ENCODE measurements at places on chromosomes 4 and X.

DNA sequence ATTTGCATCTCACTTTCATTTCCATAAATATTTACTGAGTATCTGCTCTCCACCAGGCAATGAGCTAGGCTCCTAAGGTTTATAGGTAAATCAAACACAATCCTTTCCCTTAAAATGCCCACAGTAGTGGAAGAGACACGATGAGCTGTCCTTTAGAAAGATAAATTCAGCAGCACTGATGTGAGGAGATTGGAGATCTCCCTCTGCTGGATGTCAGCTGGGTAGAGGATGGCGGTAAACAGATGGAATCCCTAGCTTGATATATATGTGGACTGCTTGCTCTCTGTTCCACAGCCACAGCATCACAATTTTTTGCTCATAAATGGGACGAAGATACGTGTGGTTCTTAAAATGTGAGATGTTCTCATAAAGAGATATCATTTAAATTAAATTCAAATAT, 216.4 kb upstream of the RASGEF1B start:
- DNase-seq = no peak

DNA sequence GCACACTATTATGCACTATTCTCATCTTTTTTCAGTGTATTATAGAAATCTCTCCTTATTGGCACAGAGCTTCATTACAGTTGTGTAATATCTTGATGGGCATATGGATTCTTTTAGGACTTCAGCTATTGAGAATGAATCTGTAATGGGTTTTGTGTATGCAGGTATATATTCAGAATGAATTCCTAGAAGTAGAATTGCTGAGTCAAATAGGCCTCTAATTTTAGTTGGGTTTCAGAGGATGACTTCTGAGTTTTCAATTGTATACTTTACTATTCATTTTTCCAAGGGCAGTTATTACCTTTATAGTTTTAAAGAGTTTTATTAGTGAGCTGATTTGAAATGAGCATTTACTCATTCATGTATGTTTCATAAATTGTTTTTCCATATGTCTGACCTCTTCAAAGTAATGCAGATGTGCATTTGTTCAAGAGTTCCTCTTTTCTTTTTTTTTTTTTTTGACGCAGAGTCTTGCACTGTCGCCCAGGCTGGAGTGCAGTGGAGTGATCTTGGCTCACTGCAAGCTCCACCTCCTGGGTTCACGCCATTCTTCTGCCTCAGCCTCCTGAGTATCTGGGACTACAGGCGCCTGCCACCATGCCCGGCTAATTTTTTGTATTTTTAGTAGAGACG, 19.5 kb downstream of the CASP6 start:
- no peak for DNase-seq

DNA sequence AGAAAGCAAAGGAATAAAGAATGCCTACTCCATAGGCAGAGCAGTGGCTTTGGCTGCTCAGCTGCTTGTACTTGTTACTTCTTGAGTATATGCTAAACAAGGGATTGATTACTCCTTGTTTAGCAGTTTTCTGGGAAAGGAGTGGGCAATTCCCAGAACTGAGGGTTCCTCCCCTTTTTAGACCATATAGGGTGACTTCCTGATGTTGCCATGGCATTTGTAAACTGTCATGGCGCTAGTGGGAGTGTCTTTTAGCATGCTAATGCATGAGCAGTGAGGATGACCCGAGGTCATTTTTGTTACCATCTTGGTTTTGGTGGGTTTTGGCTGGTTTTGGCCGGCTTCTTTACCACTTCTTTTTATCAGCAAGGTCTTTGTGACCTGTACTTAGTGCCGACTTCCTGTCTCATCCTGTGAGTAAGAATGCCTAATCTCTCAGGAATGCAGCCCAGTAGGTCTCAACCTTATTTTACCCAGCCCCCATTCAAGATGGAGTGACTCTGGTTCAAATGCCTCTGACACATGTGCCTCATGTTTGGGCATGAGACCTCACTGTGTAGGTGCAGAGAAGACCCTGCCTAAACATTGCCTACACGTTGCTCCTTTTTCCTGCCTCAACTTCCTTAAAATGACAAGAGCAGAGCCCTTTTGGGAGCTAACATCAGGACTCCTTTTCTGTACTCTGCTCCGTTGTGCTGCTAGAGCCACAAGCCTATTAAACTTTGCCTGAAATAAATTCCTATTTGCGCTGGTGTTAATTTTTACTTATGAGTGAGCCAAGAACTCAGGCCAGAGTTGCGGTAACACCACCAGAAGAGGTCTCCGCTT, 21.0 kb upstream of the UBA6 start:
- DNase-seq = no peak

GRCh38 chr4:103996637-103997036, 276.9 kb upstream of the TACR3 start:
- no peak for DNase-seq

GRCh38 chr4:166174717-166175490, 301.9 kb downstream of the TLL1 start:
- DNase-seq = no peak

- DNase-seq = peak; percentile 29
Observed at GRCh38 chr4:88792268-88792781, 94.7 kb upstream of the NAP1L5 start.

- no peak for DNase-seq
Observed at GRCh38 chr4:112857461-112857860, 192.0 kb upstream of the ANK2 start.

- no peak for DNase-seq
Observed at GRCh38 chr4:41787931-41788330, 39.4 kb upstream of the PHOX2B start.

DNA sequence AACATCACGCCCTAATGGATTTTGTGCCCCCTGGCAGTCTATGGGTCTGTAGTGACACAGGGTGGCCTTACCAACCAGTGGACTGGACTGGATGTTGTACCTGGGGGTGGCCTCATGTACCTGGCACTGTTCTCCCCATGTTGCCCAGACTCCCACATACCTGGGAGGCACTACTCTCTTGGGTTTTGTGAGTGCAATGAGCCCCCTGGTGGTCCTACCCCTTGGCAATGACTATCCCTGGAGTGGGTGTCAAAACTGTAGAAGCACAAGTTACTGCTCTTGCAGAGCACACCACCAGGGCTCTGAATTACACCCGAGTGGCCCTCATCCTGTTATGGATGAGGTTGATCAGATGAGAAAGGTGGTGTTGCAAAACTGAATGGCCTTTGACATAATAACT, 57.8 kb upstream of the CCDC149 start:
- no peak for DNase-seq

GRCh38 chr4:110055158-110055768, 142.6 kb downstream of the EGF start:
- no peak for DNase-seq

DNA sequence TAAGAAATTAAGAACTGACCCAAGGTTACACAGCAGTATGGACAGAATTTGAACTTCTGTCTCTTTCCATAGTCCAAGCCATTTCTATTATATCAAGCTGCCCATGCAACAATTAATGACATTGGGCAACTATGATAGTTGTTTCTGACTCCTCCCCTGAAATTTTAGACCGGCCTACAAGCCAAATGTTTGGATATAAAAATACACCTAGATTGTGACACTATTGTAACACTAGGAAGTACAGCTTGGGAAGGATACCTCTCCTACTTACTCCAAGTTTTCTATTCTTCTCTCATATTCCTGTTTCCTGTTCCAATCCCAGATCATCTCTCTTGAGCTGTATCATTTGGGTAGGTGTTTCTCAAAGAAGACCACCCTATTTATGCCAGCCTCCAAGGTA, 43.5 kb downstream of the RCHY1 start:
- no peak for DNase-seq

GRCh38 chr4:140884431-140885058, 128.4 kb upstream of the TBC1D9 start:
- DNase-seq = peak; percentile 58

- no peak for DNase-seq
Observed at GRCh38 chrX:22689290-22689689, 310.5 kb upstream of the DDX53 start.

DNA sequence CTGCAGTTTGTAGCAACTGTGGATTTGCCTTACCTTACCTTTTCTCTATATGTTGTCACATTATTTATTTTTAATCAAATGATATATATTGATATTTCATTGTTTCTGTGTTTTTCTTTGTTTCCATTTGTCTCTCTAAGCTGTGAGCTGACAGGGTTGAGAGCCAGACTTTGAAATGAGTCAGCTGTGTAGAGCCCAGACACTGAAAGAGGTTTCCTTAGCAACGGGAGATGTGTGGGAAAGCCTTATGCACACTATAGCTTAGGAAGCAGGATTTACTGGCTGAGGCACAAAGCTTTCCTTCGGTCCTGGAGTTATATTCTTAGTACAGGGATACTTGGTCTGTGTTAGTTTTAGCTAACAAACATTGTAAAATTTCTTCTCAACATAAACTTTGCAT, 192.2 kb downstream of the FGF13 start:
- no peak for DNase-seq

DNA sequence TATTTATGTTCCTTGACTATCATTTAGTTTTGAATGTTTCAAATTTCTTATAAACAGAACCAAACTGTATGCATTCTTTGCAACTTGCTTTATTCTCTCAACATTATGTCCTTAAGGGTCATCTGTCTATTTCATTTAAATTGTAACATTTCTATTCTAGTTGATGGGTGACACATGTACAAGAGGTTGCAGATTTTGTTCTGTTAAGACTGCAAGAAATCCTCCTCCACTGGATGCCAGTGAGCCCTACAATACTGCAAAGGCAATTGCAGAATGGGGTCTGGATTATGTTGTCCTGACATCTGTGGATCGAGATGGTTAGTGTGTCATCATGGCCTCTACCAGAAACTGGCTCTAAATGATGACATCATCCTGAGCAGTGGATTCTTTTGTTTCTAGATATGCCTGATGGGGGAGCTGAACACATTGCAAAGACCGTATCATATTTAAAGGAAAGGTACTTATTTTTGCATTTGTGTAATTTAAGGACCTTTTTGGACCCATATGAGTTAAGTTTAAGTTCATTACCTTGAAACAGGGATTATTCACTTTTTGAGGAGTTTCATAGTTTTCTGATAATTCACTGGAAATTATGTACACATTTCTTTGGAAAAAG, 6.1 kb downstream of the LIAS start:
- no peak for DNase-seq

GRCh38 chr4:136927172-136927571, 605.1 kb downstream of the PCDH18 start:
- no peak for DNase-seq

DNA sequence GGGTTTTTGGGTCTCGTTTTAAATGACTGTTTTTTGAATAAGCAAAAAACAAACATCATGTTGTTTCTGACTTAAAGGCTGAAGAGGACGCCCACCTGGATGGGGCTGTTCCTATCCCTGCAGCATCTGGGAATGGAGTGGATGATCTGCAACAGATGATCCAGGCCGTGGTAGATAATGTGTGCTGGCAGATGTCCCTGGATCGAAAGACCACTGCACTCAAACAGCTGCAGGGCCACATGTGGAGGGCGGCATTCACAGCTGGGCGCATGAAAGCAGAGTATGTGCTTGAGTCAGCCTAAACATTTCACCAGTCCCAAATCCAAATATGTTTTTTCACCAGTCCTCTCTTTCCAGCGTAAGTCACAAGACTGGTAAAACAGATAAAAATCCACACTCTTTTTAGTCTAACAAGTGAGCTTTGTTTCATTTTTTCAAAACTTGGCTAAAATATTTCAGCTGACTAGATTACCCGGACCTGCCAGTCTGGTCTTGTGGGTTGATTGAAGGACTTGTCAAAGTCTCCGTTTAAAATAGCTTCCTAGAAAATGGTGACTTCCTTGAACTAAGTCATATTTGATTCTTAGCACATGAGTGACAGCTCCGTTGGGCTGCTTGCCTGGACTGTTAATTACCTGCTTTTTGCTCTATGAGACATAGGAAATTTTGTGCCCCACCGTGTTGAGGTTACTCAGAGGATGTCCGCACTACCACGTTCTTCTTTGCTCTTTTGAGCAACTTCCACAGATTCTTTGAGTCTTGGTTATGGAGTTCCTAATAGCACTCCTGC, 20.8 kb downstream of the ENOPH1 start:
- DNase-seq = no peak

- DNase-seq = no peak
Observed at GRCh38 chr4:8283631-8284121, 14.1 kb downstream of the HTRA3 start.

- DNase-seq = no peak
Observed at GRCh38 chrX:10615931-10616774, 4.2 kb downstream of the MID1 start.

- peak; percentile 91 for DNase-seq
Observed at GRCh38 chr4:165131247-165131832, 18.7 kb upstream of the TMEM192 start.

- no peak for DNase-seq
Observed at GRCh38 chrX:148507418-148507817, 7.0 kb downstream of the AFF2 start.

GRCh38 chr4:82053396-82053795, 320.4 kb downstream of the HNRNPD start:
- no peak for DNase-seq

GRCh38 chr4:98642991-98643426, 15.4 kb downstream of the TSPAN5 start:
- DNase-seq = no peak

DNA sequence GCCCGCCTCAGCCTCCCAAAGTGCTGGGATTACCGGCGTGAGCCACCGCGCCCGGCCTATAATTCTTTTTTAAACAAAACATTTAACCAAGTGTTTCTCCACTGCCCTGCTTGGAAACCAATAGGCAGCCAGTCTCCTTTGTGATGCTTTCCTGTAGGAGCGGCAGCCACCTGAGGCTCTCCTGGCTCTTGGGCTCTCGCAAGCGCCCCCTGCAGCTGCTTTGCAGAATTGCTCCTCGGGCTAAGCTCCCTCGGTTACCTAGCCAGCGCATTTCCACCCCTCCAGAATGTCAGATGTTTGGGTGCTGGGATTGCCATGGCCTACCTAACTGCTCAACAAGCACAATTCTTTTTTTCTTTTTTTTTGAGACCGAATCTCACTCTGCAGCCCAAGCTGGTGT, 7.7 kb downstream of the S100P start:
- no peak for DNase-seq

- DNase-seq = no peak
Observed at GRCh38 chr4:190020790-190021717, 6.0 kb downstream of the FRG2 start.

DNA sequence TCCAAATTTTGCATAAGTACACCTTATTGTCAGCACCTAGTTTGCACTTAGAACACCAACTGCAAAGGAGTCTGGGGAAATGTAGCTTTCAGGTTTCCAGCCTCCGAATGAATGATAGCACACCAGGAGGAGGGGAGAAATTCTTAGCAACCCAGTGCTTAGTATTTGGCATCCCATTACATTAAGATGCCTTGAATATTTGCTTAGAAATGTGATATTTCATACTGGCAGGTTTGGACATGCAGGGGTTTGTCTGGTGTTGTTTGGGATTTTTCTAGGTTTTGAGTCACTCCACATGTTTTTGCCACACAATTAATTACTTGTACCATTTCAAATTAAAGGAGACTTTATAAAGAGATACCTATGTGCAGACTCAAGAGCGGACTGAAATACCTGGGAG, 60.3 kb upstream of the CAMK2D start:
- no peak for DNase-seq

Measured in inflammatory macrophage (primary cell).